ENCODE measurements at places on chromosomes 6 and 20.

GRCh38 chr6:121965739-121966138 is 433.7 kb upstream of the HSF2 start:
- no peak for DNase-seq

- DNase-seq, result no peak
Observed at GRCh38 chr6:9126878-9127560, 691.7 kb upstream of the SLC35B3 start.

- no peak for DNase-seq
Observed at GRCh38 chr20:35952480-35953386, 1.6 kb downstream of the SCAND1 start.

- no peak for DNase-seq
Observed at GRCh38 chr6:169775321-169775720, 23.9 kb downstream of the ERMARD start.

DNA sequence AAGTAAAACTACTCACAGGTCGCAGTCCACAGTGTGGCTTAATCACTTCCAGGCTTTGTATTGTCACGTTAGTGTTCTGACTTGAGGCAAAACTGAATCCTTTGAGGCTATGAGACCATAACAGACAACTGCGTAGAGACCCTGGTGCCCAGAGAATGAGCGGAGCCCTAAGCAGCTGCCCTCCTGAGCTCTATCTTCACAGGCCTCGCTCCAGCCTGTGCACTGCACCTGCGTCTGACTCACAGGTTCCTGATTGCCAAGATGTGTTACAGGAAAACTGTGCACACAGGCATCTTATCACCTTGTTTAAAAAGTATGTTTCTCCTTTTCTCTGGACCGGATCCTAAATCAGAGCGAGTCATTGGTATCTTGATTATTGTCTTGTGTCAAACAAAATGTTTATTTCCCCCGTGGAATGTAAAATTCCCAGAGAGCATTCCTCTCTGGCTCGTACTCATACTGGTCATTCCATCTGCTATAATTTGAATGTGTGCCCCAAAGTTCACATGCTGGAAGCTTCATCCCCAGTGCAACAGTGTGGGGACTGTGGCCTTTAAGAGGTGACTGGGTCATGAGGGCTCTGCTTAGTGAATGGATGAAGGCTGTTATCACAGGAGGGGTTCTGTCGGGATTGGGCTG is 25.7 kb downstream of the PRR18 start:
- no peak for DNase-seq

- DNase-seq, result no peak
Observed at GRCh38 chr6:25250878-25251277, 28.3 kb upstream of the CARMIL1 start.

DNA sequence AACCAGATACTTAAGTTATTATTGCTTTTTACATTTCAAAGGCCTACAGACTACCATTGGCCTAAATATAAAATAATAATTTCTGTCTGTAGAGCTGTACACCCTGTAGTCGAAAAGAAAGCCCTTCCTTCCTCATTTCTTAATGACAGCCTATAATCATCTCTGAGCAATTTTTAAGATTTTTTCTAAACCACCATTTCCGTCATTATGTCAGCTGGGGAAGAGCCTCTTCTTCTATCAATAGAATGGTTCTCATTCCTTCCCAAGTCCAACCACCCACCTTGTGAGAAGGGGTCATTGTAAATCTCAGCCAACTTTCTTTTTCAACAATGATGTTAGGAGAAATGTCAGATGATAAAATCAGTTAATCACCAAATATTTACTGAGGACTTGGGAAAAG is 91.8 kb downstream of the PLEKHG1 start:
- no peak for DNase-seq

- DNase-seq, result no peak
Observed at GRCh38 chr6:46876126-46876525, 45.6 kb downstream of the ADGRF5 start.

DNA sequence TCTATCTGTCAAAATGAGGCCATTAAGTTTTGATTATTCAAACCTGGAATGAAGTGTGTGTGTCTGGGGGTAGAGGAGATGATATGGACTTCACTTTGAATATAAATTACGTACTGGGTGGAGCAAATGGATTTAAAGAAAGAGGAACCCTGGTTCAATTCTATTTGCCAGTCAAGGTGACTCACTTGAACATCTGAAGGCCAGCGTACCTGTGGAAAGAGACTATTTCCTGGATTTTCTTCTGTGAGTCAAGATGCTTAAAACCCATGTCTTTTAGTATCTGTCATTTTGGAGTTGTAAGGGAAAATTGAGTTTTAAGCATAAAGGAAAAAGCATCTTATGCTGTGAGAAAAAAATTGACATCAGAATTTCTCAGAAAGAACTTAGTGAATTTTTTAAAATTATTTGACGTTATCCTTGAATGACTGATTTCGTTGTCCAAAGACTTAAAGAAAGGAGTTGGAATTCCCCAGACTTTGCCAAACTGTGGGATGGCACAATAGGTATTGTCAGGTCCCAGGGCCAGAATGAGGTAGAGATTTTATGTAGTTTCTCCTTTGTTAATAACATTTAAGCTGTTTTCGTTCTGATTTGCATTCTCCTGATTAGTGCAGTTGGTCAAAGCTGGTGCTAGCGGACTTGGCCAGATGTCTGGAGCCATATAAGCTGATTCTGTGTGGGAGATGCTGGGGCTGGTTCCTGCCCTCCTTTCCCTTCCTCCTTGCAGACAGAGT is 2.4 kb upstream of the PPP1R14C start:
- DNase-seq, result no peak

Measured in activated T-cell treated with anti-CD3 and anti-CD28 coated beads for 48 hours (primary cell).